ENCODE measurements at places on chromosomes 3 and 15.

GRCh38 chr15:61888074-61888780 is 172.0 kb downstream of the VPS13C start:
- no peak for DNase-seq

DNA sequence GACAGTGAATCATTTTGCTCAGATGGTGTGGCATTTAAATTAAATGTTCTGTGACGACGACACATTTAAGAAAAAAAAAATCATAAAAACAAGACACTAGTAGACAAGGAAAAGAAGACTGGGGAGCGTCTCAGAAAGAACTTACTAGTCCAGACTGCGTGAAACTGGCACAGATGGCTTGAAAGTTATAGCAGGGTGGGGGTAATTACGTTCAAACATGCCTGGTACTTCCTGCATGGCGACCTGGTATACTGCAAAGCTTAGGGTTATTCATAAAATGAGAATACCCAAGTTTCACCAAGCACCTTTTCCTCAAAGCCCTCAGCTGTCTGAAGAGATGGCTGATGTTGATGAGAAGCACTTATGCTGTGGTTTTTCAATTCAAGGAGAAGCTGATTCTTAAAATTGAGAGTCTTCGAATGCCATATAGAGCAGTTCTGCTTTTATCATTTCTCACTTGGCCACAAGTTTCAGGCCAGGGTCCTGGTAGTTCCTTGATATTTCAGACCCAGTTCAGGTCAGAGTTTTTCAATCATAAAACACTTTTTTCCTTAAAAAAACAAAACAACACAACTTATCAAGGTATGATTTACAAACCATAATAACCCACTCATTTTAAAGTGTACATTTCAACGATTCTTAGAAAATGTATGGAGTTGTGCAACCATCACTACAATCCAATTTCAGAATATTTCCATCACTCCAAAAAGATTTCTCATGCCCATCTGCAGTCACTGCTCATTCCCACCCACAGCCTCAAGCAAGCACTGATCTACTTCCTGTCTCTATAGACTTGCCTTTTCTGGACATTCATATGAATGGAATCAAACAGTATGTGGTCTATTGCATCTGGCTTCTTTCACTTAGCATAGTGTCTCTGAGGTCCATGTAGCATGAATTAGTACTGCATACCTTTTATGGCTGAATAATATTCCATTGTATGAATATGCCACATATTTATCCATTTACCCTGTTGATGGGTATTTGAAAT is 24.7 kb downstream of the PCOLCE2 start:
- no peak for DNase-seq

GRCh38 chr3:136984837-136985236 is 27.1 kb downstream of the IL20RB start:
- DNase-seq = no peak

GRCh38 chr15:97410897-97411575 is 549.5 kb upstream of the ARRDC4 start:
- no peak for DNase-seq

DNA sequence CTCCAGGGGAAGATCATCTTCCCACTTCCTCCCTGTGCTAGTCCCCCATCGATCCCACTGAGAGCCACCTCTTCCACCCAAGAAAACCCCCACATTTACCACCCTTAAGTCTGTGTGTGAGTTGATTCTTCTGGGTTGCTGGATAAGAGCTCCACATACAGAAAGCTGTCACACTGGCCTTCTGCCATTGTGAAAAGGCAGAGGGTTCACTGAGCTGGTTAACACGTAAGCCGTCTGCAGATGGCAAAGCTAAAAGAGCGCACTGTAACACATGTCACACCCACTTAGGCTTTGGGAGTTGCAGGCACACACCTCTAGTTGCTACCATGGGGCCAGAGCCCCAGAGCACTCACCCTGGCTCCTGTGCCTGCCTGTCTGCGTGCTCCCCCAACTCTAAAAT is 309.8 kb upstream of the LRRC3B start:
- no peak for DNase-seq

- DNase-seq = no peak
Measured at GRCh38 chr3:56323986-56324420, 144.3 kb downstream of the ERC2 start.

DNA sequence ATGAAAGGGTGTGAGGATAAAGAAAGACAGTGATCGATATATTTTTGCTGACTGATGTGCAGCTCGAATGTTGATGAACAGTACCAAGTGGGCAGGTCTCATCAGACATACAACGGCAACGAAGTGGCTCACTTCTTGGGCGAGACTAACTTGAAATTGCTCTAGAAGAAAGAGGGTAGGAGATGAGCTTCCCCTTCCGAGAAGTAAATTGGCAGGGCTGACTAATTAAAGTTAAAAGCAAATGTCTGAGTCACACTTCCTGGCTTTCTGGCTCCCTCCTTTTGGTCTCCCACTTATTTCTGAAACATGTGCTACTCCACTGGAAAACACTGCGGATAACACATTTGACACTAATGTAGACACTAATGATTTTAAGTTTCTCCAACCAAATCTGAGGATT is 228.3 kb downstream of the ABHD5 start:
- no peak for DNase-seq

DNA sequence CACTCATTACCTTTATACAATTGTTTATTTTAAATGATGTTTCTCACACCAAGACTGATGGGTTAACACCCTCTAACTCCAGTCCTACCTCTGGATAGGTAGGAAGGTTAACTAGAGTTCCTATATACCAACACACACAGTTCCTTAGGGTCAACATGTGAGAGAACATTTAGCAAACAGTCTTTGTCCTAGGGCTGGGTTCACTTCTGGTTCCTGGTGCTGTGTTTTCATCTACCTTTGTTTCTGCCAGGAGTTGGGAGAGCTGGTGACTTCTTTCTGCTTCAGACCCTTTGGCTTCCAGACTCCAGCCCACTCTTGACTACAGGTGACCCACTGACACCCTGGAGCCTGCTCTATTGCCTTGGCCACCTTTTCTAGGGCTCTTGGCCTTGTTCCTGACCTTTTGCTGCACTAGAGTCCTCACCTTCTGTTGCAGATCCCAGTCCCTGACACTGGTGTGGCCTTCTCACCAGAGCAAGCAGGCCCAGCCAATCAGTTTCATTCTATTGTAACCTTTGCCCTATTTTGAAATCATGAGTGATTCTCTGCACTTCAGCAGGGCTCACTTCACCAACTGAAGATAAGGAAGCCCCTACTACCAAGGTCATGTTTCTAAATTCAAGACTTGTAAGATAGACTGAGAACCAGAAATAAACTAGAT is 50.0 kb upstream of the SECISBP2L start:
- no peak for DNase-seq

DNA sequence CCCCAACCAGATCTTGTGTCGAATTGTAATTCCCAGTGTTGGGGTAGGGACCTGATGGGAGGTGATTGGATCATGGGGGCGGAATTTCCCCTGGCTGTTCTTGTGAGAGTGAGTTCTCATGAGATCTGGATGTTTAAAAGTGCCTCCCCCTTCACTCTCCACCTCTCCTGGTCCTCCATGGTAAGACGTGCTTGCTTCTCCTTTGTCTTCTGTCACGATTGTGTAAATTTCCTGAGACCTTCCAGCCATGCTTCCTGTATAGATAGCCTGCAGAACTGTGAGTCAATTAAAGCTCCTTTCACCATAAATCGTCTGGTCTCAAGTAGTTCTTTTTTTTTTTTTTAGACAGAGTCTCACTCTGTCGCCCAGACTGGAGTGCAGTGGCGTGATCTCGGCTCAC is 42.3 kb downstream of the NR1D2 start:
- DNase-seq = no peak

- DNase-seq = no peak
Measured at GRCh38 chr3:170520996-170521395, 64.9 kb downstream of the SLC7A14 start.

- no peak for DNase-seq
Measured at GRCh38 chr15:63473999-63474809, 30.2 kb upstream of the USP3 start.

GRCh38 chr15:57057134-57057930 is 138.9 kb downstream of the TCF12 start:
- no peak for DNase-seq

DNA sequence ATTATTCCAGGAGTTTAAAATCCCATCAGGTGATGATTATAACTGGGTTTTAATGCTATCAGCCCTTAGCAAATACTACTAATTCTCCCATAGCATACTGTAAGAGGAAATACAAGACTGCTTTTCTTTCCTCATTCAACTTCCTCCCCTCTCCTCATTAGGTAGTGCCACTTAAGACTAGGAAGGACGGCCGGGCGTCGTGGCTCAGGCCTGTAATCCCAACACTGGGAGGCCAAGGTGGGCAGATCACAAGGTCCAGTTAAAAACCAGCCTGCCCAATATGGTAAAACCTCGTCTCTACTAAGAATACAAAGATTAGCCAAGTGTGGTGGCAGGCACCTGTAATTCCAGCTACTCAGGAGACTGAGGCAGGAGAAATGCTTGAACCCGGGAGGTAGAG is 14.7 kb downstream of the NDUFAF1 start:
- DNase-seq = no peak

GRCh38 chr15:90863987-90864386 is 4.4 kb upstream of the FURIN start:
- no peak for DNase-seq

GRCh38 chr3:76661527-76662250 is 378.2 kb upstream of the ROBO2 start:
- no peak for DNase-seq

DNA sequence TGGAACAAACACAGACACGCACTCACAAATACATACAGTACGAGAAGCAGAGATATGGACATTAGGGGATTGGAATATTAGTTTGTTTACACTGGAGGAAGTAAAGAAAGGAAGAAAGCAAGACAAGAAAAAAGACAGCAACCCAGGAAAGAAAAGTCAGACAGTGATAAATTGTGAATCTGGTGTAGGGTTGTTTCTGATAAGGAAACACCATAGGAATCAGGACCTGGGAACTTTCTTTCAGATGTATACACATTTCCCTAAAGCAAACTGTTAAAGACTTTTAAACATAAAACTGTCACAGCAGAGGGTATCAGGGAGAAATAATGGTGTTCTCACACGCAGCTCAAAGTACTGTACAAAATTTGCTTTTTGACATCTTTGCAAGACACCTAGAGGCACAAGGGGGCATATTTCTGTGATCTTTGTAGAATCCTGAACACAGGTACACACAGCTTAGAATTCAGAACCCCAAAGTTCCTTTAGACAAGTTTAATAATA is 153.7 kb downstream of the TUSC7 start:
- DNase-seq = no peak

Data from stimulated activated CD8-positive, alpha-beta memory T cell treated with anti-CD3 and anti-CD28 coated beads, Interleukin-15, amount 100 ng/mL, for 1 hour (primary cell).